ENCODE measurements at places on chromosomes 16 and 17.

DNA sequence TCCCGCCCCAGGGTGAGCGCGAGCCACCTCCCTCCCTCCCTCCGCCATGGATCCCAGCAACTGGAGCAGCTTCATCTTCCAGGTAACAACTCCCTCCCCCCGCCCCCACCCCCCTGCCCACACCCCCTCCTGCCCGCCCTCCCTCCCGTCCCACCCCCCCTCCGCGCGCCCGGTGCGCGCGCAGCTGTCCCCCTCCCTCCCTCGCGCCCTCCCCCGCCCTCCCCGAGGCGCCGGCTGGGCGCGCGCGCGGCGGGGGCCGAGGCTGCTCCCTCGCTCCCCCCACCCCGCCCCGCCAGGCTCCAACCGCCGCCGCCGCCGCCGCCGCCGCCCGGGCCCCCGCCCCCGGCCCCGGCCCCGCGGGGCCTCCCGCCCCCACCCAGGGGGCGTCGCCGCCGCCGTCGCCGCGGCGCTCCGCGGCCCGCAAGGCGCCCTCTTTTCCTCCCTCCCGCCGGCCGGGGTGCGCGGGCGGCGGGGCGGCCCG lies at the start of gene MAZ:
Gene MAZ, plus strand, starts transcription at position 431 of the 481 bp plus-strand sequence. CDS start 173 bp downstream, outside the sequence.
- DNase-seq = peak; percentile 79

DNA sequence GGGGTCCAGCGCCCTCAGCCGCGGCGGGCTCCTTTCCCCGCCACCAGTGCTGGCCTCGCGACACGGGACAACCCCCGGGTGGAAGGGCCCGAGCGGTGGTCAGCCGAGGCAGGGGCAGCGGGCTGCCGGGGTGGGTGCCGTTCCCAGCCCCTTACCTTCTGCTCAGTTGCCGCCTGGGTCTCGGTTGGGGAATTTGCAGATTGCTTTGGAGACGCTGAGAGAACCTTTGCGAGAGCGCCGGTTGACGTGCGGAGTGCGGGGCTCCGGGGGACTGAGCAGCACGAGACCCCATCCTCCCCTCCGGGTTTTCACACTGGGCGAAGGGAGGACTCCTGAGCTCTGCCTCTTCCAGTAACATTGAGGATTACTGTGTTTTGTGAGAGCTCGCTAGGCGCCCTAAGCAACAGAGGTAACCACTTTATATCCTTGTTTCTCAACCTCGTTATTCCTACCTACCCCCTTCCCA lies 381 bp downstream of the CTNS start:
- DNase-seq = no peak

DNA sequence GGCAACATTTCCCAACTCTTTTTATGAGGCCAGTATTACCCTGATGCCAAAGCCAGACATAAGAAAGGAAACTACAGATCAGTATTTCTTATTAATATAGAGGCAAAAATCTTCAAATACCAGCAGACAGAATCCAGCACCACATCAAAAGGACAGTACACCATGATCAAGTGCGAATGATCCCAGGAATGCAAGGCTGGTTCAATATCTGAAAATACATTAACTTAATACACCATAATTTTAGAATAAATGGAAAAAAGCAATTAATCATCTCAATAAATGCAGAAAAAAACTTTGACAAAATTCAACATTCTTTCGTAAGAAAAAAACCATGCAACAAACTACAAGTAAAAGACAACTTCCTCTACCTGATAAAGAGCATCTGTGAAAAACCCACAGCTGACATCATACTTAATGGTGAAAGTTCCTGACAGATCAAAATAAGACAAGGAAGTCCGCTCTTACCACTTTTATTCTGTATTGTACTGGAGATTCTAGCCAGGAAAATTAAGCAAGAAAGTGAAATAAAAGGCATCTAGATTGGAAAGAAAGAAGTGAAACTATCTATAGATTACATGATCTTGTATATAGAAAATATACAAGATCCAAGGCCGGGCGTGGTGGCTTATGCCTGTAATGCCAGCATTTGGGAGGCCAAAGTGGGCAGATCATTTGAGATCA lies 26.4 kb upstream of the MAPK3 start:
- DNase-seq = no peak

DNA sequence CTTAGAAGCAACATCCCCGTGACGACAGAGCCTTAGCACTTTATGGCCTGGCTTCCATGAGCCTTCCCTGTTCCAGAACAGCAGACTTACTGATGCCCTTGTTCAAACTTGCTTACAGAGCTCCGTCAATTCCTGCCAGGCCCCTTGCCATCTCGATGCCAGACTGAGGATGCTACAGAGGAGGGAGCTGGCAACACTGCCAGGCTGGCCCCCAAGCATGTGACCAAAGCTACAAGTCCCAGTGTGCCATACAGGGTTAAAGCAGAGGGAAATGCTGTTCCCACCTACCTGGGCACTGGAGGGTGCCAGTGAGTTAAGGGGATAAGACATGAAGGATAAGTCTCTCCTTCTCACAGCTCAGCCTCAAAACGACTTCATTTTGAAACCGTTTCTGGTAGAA lies 33.5 kb upstream of the SREBF1 start:
- DNase-seq = no peak

GRCh38 chr16:2524339-2524938 lies 4.3 kb downstream of the AMDHD2 start:
- no peak for DNase-seq

GRCh38 chr16:68300734-68301459 lies 9.8 kb downstream of the SLC7A6OS start:
- DNase-seq = no peak

DNA sequence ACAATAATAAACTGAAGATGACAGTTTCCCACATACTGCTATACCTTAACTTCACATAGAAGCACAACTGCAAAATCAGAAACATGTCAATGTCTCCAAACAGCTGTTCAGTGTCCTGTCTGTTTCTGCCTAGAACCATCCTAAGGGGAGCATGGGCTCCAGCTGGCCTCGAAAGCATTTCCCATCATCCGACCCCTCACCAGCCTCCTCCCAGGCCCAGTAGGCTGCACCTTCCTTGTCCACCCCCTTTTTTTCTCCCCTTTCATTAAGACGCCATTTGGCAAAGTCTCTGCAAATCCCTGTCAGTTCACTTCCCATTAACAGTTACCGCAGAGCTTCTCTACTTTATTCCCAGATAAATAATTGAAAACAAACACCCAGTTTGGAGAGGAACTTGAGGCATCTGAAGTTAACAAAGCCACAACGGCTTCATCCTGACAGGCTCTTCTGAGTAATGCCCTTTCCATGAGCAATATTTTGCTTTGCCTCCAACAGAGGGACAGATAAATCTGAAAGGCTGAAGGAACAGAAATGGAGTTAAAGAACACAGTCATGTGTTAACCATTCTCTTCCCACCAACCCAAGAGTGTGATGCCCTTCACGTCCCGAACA lies 65.3 kb downstream of the SLC39A11 start:
- no peak for DNase-seq

DNA sequence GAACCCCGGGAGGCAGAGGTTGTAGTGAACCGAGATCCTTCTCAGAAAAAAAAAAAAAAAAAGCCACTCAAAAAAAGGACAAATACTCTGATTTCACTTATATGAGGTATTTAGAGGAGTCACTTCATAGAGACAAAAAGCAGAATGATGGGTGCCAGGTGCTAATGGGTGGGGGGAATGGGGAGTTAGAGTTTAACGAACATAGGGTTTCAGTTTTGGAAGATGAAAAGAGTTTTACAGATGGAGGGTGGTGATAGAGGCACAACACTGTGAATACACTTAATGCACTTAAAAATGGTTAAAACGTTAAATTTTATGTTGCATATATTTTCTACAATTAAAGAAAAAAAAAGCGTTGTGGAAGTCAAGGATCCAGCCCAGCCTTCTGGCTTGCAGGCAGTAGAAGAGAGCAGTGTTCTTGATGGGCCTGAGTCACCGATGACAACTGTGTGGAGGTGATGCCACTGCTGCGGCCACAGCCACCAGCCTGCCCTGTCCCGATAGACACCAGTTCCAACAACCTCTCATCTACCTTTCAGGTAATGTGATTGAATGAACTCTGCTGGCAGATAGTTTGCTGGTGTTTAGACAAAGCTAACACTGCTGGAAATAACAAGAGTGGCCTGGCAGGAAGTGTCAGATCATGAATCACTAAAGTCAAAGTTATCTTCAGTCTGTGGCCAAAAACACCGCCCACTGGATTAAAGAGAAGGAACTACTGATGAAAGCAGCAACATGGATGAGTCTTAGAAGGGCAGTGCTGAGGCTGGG lies 49.9 kb upstream of the COX10 start:
- DNase-seq = no peak
